ENCODE measurements at places on chromosomes 3 and 15.

DNA sequence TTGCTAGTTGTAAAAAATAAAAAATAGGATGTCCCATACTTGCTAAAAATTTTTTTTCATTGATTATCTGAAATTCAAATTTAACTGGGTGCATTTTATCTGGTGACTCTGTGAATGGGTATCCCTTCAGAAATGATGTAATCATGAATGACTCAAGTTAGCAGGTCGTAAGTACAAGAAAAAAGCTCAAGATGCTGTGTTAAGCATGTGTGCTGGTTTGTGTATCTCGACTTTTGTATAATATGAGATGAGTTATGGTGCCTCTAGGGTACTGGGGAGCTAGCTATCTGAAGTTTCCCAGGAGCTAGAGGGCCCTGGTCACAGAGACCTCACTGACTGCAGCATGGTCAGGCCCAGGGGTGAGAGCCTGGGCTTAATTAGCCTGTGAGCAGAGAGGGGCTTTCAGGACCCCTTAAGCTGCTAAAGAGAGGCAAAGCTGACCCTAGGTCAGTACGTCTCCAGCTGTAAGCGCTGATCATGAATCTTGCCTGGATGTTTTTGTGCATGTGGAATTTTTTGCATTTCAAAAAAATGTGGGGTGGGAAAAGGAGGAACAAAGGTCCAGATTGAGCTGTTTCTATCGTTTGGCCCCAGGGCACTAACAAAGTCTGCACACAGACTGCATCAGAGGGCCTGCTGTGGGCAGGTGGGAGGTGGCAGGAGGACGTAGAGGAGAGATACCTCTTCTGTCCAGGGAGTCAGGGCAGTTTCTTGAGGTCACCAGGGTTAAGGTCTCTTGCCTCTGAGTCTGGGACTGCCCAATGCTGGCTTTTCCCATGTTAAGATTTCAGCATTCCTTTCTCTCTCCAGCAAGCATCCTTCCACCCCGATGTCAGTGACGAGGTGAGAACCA is 233.2 kb upstream of the TPM1 start:
- DNase-seq, result no peak

GRCh38 chr3:54137311-54137710 is 15.0 kb downstream of the CACNA2D3 start:
- DNase-seq, result no peak

GRCh38 chr15:99969261-99969920 is 236.2 kb upstream of the LYSMD4 start:
- no peak for DNase-seq

DNA sequence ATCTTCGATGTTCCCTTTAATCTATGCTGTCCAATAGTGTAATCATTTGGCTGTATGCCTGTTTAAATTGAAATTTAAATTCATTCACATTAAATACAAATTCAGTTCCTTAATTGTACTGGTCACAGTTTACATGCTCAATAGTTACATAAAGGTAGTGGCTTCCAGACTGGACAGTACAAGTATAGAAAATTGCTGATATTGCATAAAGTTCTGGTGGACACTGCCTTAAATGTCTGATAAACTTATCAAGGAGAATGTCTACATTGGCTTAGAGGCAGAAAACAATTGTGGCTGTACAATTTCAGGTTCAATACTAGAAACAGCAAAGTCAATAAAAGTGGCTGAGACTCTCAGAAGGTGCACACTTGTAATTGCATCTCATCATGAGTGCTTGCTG is 365.2 kb downstream of the RBMS3 start:
- no peak for DNase-seq

- DNase-seq, result no peak
Measured at GRCh38 chr15:28004143-28005003, 94.7 kb downstream of the OCA2 start.

DNA sequence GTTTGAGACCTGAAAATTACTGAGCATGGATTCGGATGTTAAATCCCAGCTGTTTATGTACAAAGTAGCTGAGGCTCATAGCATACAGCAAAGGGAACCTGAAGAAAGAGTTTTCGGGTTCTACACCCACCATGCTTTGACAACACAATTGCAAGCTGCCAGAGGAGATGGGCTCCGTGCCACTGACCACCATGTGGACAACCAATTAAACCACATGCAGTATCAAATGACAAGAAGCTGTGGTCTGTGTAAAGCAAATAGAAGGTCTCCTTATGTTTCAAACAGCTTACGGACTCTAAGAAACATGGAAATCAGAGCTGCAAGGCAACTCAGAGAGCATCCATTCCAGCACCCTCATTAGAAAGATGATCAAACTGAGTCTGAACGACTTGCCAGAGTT is 12.9 kb downstream of the GABRB3 start:
- DNase-seq, result no peak

DNA sequence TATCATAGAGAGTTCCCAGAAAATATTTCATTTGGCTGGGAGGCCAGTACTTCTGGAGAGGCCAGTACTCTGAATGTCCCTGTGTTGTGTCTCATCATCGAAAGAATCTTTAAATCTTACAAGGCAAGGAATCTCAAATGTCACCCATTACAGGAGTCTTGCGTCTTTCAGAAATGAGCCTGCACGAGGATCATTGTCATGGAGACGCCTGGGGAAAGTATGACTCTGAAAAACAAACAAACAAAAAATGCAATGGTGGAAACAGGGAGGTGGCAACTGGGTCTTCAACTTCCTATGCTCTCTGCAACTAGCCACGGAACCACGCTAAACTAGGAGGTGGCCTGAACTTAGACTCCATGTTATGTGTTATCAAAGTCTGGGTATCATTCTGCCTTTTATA is 804.6 kb downstream of the EPHA3 start:
- DNase-seq, result no peak

- no peak for DNase-seq
Measured at GRCh38 chr3:115571413-115571812, 51.9 kb upstream of the GAP43 start.

- no peak for DNase-seq
Measured at GRCh38 chr3:61877359-61878138, 316.2 kb downstream of the PTPRG start.

- no peak for DNase-seq
Measured at GRCh38 chr3:105253225-105253624, 113.5 kb upstream of the ALCAM start.

- peak; percentile 100 for DNase-seq
Measured at GRCh38 chr15:58521293-58521991, 89.7 kb downstream of the LIPC start.

GRCh38 chr3:159252772-159253384 is 451.0 kb downstream of the MFSD1 start:
- DNase-seq, result no peak

DNA sequence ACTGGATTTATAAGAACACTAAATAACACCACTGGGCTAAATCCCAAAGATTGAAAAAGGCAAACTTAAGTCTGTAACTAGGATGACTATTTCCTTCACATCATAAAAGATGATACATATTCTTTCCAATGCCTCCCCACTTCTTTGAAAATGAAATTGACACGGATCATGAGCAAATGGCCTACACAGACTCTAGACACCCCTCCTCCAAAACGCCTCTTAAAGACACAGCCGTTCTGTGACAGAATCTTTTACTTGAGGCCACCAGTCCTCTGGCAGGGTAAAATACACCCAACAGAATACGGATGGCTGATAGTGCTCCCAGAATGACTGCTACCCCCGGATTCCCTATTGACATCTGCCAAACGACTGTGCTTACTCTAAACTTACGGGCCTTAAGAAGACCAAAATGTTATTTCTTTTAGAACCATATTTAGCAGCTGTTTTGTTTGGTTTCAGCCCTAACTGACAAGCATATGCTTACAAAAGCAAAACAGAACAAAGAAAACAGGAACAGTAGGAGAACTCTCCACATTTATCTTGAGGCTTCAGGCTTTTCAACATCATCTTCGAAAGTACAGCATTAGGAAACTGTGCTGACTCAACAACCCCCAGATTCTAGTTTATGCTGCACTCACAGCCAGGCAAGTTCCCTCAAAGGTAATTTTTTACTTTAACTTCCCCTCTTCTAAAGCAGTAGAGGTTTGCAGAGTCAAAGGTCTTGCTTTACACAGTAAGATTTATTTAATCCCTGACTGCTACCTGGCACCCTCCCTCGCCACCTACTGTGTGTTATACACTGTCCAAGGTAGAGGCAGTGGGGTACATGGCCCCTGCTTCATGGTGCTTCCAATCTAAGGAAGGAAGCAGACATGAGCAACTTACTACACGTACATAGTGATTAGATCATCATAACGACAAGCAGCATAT is 84.3 kb downstream of the TNIK start:
- no peak for DNase-seq

GRCh38 chr3:161745741-161746140 is 249.1 kb downstream of the OTOL1 start:
- no peak for DNase-seq

GRCh38 chr15:88590759-88591158 is 30.4 kb upstream of the AEN start:
- DNase-seq, result no peak

GRCh38 chr3:173397161-173398110 is at the start of gene NLGN1:
TSS of gene NLGN1 (plus strand) at chr3:173397744.
- DNase-seq, result no peak

DNA sequence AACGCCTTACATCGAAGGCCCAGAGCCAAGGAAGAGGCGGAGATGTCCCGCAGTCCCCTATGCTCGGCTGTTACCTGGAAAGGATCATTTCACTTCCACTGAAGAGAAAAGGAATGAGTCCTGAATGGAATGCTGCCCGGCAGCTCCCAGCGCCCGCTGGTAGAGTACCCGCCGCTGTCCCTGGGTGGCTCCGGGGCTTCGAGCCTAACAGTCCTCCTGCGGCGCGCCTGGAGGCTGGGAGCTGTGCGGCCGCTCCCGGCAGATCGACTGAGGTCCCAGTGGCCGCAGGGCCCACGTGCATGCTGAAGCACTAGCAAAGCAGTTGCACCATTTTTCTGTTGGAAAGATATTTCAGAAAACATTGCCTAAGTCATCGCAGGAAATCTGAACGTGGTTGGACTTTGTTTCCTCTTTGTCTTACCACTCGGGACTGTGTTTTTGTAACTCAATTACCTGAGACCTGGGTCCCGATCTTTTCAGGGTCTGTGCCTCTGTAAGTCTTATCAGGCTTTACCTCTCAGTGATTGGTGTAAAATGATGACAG is 984 bp downstream of the RNU6-1 start:
- DNase-seq, result no peak

DNA sequence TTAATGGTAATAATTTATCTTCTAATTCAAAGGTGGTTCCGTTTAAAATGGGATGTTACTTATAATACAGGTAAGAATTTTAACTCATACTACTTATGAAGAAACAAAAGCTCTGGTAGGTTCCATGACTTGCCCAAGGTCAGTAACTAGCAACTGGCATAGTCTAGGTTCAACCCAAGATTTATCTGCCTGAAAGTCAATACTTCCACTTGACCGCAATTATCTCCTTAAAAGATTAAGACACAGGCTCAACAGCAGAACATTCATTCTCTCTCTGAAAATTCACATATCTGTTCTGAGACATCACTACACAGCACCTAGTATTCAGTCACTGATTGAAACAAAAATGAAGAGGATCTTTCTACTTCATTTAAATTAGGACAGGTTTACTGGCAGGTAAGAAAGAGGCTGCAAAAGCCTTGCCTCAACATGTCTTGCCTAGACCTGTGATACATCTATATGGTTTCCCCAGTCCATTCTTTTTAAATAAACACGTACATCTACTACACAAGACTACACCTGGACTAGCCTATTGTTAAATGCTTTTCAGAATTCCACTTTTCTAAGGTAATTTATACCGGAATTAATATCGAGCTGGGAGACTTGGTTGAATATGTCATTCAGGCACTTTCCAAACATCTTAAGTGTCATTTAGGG is 1.2 kb downstream of the CSNK1G1 start:
- DNase-seq, result peak; percentile 14

GRCh38 chr3:120081719-120082118 is 12.5 kb downstream of the GSK3B start:
- no peak for DNase-seq

- no peak for DNase-seq
Measured at GRCh38 chr15:70169147-70169546, 71.4 kb upstream of the TLE3 start.

DNA sequence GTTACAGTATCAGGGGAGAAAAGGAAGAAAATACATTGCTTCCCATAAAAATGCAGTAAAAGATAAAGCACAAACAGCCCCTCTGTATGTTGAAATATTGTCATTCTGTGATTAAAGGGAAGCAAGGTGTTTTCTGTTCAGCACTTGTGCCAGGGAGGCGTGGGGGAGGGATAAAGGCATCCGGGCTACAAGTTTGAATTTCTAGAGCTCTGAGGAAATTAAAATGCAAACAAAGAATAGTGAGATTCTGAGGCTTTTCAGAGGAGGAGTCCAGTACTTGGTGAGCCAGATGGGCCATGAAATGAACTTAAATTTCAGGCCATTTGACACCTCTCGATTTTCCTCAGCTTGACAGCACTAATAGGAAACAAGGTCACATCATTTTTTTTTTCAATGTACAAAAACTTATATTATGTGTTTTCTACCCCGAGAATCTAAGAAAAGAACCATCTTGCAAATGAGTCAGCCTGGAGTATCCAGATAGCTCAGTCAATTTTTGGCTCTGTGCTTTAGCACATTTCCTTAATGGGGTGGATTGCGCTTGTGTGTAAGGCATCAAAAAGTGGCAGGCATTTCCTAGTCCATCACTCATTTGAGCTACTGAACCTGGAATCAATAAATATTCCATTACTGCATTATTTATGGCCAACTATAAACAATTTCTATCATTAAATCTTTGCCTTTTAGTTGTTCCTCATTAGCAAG is 640.8 kb upstream of the TBL1XR1 start:
- no peak for DNase-seq

DNA sequence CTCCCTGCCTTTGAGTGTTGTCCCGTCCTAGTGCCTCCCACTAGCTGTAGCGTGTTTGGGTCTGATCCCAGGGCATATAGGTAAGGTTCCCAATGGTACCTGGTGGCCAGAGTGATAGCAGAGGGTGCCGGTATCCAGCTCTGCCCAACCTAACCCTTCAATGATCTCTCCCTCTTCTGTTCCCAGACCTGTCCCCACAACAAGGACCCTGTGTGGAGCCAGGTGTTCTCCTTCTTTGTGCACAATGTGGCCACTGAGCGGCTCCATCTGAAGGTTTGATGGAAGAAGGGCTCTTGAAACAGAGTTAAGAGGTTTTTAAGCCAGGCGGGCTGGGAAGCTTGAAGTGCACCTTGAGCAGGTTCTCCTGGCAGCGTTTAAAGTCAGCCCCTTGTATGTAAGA is 35.5 kb downstream of the ESYT3 start:
- DNase-seq, result no peak

DNA sequence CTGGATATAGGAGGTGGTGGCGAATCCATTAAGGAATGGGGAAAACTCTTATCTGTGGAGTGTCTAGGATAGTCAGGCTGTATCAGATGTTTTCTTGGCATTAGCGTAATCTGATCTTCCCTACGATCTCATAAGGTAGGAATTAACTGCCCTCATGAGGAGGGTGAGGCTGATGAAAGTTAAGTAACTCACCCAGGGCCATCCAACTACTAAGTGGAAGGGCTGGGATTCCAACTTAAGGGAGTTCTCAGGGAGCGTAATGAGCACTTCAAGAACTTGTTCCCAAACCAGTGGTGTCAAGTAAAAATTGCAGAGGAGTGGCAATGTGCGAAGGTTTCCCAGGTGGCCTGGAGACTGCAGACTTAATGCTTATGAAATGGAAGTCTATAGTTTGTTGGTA is 55.9 kb upstream of the OSBPL11 start:
- DNase-seq, result no peak

Data from epithelial cell of prostate (primary cell).